ENCODE measurements at places on chromosomes 16 and 17. TPM values are rescaled to one million over a fixed set of nuclear protein-coding genes. Genes with fewer than 3 reads are reported as not detected.
A peak's percentile ranks its signal among the peaks of the same experiment; 100 is the strongest.

GRCh38 chr17:67435786-67436185 lies 58.7 kb downstream of the PITPNC1 start:
- no peak for DNase-seq

- peak; percentile 70 for DNase-seq
Observed at GRCh38 chr16:31453255-31454204, 5.8 kb upstream of the ARMC5 start.

Gene ZCCHC14
- 6.5 TPM for polyA plus RNA-seq

Gene VMO1
- polyA plus RNA-seq, result 0.81 TPM

DNA sequence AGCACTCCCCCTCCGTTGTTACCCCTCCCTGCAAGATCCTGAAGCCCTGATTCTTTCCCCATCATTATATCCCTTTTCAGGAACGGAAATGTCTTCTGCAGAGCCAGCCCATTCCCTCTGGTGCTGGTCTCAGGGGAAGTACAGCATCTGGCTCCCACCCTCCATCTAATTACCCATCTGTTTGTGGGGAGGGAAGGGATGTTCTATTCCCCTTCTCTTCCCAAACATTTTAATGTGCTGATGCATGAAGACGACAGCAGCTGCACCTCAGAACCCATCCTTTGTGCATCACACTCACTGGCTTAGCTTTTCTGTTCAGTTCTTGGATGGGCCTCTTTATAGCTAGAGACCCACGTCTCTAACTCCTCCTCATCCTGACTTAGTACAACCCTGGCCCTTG lies 367.2 kb downstream of the CDH13 start:
- DNase-seq, result no peak

DNA sequence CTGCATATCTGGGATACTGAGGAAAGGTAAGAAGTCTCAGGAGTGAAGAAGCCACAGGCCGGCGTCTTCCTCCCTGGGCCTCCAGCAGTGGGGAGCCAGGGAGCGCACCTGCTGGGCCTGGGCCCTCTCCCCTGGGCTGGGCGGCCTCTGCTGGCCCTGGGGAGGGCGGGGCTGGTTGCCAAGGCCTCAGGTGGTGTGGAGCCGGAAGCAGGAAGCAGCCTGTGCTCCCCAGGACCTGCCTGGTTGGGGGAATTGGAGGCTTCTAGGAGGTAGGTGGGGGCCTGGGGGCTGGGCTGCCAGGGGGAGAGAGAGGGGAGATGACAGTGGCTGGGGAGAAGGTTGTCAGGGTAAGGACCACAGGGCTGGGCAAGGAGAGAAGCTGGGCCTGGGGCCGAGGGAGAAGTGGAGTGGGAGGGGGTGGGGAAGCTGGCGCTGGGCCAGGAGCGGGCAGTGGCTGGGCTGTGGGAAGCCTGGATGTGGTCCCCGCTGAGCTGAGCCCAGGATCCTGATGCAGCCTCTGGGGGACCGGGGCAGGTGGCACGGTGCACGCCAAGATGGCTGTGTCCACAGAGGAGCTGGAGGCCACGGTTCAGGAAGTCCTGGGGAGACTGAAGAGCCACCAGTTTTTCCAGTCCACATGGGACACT lies at the start of gene SMIM22:
Gene SMIM22 (plus strand): TSS at position 189 of the 647 bp plus-strand sequence. CDS start 366 bp downstream, at position 555.
- DNase-seq, result no peak

- DNase-seq, result no peak
Observed at GRCh38 chr16:8764525-8765250, 32.8 kb downstream of the TMEM186 start.

Gene B9D1
- polyA plus RNA-seq, result 59.4 TPM

Gene HS3ST3A1
- not detected for polyA plus RNA-seq

Gene PROCA1
- polyA plus RNA-seq, result 2.5 TPM

Gene CACNA1H
- polyA plus RNA-seq, result 14.1 TPM

Gene MT1F
- 10.8 TPM for polyA plus RNA-seq

DNA sequence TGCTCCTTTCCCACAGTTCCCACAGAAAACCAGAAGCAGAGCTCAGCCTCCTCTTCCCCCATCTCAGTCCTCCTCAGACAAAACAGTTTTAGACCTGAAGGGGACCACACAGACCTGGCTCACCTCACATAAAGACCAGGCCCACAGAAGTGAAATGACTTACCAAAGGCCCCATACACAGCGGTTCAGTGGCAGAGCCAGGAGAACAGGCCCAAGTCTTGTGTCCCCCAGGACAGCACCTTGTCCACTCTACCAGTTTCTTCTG lies 5.3 kb downstream of the UBTF start:
- DNase-seq, result no peak

DNA sequence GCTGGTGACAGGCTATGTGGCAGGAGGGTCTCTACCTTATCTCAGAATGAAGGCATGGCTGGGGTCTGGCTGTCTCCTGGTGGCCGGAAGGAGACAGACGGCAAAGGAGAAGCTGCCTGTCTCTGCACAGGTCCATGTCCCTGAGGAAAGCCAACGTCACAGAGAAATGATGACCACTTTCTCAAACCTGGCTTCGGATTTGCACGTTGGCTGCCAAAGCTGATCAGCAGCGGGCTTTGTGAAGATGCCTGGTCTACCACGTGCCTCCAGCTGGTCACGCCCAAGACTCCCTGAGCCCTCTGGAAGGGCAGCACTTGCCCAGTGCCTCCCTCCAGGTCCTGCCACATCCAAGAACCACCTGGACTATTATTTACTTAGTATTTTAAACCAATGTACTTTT lies 8.4 kb downstream of the DEXI start:
- no peak for DNase-seq

GRCh38 chr16:67084345-67085028 lies 25.3 kb upstream of the PHAF1 start:
- DNase-seq, result no peak

Gene SLC12A3
- polyA plus RNA-seq, result not detected

Gene NTN3
- 0.04 TPM for polyA plus RNA-seq

Gene ZNF778
- 7.0 TPM for polyA plus RNA-seq

- DNase-seq, result no peak
Observed at GRCh38 chr17:56717471-56717870, 116.2 kb downstream of the C17orf67 start.

Gene KREMEN2
- 1.6 TPM for polyA plus RNA-seq

Gene KRTAP3-2
- not detected for polyA plus RNA-seq

- DNase-seq, result no peak
Observed at GRCh38 chr17:3896108-3896967, 3.5 kb upstream of the CAMKK1 start.

DNA sequence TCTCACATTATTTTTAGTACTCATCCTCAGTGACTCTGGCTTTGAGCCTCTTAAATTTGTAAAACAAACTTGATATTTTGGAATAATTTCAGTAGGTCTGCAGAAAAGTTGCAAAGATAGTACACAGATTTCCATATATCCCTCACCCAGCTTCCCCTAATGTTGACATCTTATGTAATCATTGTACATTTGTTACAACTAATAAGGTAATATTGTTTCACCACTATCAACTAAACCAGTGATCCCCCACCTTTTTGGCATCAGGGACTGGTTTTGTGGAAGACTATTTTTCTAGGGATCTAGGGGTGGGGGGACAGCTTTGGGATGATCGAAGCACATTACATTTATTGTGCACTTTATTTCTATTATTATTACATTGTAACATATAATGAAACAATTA lies 391.2 kb downstream of the CA10 start:
- DNase-seq, result no peak

Gene XYLT1
- 0.88 TPM for polyA plus RNA-seq

DNA sequence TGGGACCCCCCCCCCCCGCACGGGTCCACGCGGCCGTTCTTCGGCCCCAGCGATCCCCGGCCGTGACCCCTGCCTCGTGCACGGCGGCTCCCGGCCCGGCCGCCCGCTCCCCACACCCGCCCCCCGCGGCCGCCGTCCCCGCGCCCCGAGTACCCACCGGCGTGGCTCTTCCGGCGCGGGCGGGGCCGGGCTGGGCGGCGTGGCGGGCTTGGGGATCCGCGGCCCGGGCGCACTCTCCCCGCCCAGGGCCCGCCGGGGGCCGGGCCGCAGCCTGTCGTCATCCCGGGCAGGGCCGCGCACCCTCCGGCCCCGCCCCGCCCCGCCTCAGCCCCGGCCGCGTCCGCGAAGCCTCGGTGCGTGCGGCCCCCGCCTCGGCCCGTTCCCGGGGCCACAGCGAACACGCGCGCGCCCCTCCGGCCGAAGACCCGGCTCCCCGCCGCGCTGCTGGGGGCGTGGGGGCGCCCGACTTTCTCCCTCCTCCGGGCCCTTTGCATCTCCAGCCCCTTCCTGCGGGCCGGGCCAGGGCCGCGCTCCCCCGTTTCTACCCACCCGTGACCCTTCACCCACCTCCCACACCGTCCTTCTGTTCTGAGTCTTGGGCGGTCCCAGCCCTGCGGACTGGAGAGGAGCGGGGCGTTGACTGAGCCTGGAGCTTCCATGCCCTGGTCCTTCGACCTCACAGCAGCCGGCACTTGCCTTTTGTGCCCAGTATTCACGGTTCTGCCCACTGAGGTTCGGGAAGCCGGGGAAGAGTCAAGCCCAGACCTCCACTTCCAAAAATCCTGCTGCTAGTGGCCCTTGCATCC lies 840 bp downstream of the MYO1C start:
- no peak for DNase-seq

DNA sequence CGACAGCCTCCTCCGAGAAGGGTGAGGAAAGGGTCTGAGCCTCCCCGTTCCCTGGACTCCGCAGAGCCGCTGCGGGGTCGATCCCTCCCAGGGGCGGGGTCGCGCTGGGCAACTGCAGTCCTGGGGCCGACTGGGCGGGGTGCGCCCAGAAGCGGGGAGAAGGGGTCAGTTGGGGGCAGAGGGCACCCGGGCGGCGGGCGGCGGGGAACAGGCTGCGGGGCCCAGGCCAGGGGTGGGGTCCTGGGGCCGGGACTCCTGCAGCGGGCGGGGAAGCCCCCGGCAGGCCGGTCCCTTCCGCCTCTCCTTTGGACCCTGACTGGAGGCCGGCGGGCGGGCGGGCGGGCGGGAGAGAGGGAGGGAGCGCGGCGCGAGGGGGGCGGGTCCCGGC lies 352 bp downstream of the GGNBP2 start:
- peak; percentile 58 for DNase-seq

DNA sequence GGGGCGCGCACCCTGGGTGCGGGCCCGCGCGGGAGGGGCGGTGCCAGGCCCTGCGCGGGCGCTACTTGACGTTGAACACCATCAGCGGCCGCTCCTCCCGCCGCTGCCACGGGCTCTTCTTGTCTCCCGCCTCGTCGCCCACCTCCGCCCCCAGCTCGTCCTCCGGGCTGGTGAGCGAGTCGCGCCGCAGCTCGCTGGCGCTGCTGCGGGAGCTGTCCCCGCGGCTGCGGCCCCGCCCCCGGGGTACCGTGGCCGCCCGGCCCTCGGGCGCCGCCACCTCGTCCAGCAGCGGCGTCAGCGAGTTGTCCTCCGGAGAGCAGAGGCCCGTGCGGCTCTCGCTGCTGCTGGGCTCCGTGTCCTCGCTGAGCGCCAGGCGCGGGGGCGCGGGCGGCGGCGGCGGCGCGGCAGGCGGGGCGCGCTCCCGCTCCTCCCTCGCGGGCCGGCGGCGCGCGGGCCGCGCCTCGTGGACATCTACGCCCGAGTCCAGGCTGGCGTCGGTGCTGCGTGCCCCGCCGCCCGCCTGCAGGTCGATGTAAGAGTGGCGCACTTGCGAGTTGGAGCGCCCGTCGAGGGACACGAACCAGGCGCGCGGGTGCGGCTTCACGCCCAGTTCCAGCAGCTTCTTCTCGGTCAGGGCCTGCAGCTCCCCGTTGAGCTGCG lies 8.7 kb downstream of the GRN start:
- no peak for DNase-seq

- no peak for DNase-seq
Observed at GRCh38 chr16:86727131-86727530, 148.8 kb downstream of the FOXL1 start.

DNA sequence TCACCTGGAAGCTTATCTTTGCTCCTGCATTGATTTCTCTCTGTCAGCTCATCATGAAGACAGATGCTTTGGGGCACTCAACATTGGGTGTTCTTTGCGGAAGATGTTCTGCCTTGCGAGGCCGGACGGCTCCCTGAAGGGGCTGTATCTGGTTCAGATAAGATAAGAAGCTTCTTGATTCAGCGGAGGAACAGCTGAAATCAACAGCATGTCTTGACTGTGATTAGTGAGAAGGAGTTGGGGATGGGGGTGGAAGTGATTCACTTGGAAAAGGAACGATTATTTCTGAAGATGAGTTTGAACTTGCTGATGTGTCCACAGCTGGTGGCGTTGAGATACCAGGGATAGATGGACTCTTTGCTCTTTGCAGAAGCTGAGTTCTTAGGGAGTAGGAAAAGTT lies 126.9 kb upstream of the WSCD1 start:
- no peak for DNase-seq

DNA sequence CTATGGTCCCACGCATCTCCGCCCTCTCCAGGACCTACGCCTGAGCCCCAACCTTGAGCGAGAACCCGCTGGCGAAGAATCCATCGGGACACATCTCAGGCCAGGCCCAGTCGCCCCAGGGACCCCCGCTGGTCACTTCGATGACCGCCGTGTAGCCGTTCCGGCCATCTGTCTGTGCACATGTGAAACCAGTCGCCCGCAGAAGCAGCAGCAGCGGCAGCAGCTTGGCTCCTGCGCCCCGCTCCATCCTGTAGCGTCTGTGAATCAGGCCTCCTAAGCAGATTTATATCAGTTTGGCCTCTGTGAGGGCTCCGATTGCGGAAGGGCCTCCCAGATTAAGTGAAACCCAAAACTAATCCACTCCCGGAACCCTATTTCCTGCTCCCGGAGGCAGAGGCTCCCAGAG lies at the start of gene VMO1:
Gene VMO1 (minus strand): TSS at position 259 of the 406 bp plus-strand sequence. CDS start 12 bp downstream, at position 247.
- DNase-seq, result no peak

Gene CD300LB
- polyA plus RNA-seq, result not detected

DNA sequence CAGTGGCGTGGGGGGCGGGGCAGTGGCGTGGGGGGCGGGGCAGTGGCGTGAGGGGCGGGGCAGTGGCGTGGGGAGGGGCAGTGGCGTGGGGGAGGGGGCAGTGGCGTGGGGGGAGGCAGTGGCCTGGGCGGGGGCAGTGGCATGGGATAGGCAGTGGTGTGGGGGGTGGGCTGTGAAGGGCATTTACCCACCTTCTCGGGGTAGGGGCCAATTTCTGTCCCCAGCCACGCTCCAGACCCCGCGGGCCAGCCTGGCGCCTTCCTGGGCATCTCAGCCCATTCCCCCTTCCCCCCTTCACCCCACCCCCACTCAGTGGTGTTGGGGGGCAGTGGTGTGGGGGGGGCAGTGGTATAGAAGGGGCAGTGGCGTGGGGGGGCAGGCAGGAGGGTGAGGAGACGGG lies 92.7 kb downstream of the LITAF start:
- DNase-seq, result no peak

Gene MMP25
- polyA plus RNA-seq, result 0.25 TPM

- DNase-seq, result no peak
Observed at GRCh38 chr17:37086334-37086733, 137.6 kb downstream of the AATF start.

- DNase-seq, result no peak
Observed at GRCh38 chr17:49993423-49994060, 1.5 kb downstream of the DLX3 start.

Gene ZNF205
- polyA plus RNA-seq, result 8.5 TPM

- DNase-seq, result no peak
Observed at GRCh38 chr16:1088295-1089170, 7.5 kb downstream of the C1QTNF8 start.

Gene COPZ2
- 10.9 TPM for polyA plus RNA-seq

- DNase-seq, result no peak
Observed at GRCh38 chr16:27251541-27252205, 16.9 kb downstream of the NSMCE1 start.
